ENCODE measurements at places on chromosomes 12 and 14. TPM values are rescaled to one million over a fixed set of nuclear protein-coding genes. Genes with fewer than 3 reads are reported as not detected.

- DNase-seq: no peak
Observed at GRCh38 chr12:50246197-50246865, 37.0 kb downstream of the LIMA1 start.

- no peak for DNase-seq
Observed at GRCh38 chr14:98651037-98651436, 621.0 kb downstream of the BCL11B start.

GRCh38 chr12:75196865-75197264, 12.8 kb downstream of the KCNC2 start:
- no peak for DNase-seq

DNA sequence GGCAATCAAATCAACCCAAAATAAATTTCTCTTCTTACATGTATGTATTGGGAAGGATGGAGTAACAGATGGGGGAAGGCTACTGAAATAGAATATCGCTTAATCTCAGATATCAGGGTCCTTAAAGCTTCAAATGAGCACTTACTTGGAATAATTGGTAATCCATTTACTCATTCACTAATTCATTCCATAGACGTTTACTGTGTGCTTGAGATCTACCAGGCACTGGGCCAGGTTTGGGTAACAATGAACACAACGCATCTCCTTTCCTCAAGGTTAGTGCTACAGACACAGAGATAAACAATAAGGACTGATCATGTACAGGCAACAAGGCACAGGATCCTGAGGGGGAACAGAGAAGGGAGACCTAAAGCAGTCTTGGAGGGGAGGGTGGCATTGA, 54.4 kb upstream of the KRR1 start:
- DNase-seq: no peak

- DNase-seq: no peak
Observed at GRCh38 chr12:100435957-100436356, 37.7 kb upstream of the NR1H4 start.

- peak; percentile 48 for DNase-seq
Observed at GRCh38 chr12:113030875-113031525, 25.5 kb upstream of the DTX1 start.

DNA sequence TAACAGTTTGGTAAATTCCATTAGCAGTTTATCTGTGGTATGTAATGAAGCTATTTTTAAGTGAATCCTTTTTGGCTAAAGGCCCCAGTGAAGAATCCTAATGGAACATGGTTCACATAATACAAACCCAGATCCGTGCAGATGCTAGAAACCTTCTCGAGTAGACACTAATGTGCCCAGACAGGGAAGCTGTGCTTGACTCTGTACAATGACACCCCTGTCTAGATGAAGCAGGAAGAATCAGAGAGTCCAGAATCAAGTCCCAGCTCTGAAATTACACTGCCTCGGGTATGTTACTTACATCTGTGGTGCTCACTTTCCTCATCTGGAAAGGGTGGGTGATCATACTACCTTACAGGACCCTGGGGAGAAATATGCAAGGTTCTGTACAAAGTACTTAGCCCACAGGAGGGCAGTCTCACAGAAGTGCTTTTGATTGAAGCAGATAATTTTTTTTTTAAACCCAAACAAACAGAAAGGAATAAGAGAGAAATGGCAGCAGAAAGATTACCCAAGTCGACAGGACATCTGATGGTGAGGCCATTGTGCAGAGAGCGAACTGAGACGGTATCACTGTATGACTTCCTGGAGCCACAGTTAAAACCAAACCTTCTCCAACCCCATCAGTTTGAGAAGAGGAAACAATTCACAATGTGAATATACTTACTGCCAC, 8.5 kb downstream of the CRACR2A start:
- DNase-seq: no peak

DNA sequence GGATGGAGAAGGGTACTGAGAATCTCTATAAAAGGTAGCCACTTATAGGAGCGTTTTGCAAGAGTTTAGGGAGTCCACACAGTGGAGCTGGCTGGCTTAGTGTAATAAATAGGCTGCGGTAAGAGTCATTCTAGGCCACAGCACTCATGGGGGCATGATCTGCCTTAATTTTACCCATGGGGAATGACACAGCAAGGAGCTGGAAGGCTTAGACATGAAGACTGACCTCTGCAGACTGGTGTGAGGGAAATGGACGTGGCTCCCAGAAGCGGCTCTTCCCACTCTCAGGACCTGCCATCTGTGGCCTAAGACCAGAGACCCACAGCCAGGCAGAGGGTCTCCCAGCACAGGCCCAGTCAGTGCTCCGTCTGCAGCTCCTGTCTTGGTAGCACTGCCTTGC, 173.3 kb downstream of the PPM1H start:
- DNase-seq: no peak

- DNase-seq: peak; percentile 61
Observed at GRCh38 chr12:84585776-84586395, 326.7 kb downstream of the SLC6A15 start.

DNA sequence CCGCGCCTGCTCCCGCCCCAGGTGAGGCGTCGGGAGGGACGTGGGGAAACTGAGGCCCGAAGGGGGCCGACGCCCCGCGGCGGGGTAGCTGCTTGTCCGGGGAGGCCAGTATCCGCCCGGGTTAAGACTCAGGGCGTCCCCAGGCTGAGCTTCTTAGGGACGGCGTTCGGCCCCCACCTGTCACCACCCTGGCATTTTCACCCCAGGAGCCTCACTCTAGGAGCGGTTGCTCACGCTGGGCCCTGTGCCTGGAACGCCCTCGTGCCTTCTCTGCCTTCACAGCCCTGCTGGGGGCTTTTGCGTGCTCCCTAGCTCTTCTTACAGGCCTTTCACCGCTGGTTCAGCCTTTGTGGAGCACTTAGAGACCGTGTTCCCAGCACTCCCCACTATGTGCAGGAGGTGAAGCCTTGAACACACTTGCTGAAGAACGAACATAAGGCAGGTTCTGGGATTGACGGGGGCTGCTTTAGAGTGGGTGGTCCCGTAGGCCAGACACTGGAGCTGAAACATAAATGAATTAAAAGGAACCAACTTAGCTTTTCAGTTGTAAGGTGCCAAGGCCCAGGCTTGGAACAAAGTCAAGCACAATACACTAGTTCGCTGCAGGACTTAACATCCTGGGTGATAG, 601 bp downstream of the ZNF839 start:
- peak; percentile 56 for DNase-seq

DNA sequence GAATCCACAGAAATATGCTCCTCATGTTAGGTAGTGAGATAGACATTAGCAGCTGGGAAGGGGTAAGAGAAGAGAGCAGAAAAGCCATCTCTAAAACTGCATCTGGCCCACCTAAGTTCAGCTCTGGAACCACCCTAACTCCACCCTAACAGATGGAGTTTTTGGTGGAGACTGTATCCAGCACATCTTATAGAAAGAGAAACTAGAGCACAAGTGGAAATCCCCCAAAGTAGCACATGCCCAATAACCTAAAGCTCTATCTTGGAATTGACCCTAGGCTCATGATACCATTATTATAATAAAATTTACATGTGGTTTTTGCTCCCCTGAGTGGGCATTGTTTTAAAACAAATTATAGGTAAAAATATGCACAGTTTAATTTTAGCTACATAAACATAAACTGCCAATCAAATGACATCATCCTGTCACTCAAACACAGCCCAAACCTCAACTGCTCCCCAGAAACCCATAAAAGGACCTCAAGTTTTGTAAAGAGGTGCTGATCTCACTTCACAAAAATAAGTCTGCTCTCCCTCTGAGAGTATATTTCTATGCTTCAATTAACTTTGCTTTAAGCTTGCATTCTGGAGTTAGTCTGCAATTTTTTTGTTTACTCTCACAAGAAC, 206.4 kb downstream of the PIK3C2G start:
- DNase-seq: no peak

- peak; percentile 61 for DNase-seq
Observed at GRCh38 chr12:63151623-63152320, 771 bp upstream of the AVPR1A start.

- DNase-seq: no peak
Observed at GRCh38 chr14:66443785-66444184, 42.4 kb upstream of the CCDC196 start.

- DNase-seq: no peak
Observed at GRCh38 chr14:31700282-31701074, 139.3 kb downstream of the NUBPL start.

- no peak for DNase-seq
Observed at GRCh38 chr12:62247281-62248045, 12.7 kb upstream of the USP15 start.

GRCh38 chr12:113823016-113823415, 143.1 kb downstream of the RBM19 start:
- no peak for DNase-seq

GRCh38 chr14:61461808-61462275, 140.5 kb downstream of the PRKCH start:
- peak; percentile 67 for DNase-seq

DNA sequence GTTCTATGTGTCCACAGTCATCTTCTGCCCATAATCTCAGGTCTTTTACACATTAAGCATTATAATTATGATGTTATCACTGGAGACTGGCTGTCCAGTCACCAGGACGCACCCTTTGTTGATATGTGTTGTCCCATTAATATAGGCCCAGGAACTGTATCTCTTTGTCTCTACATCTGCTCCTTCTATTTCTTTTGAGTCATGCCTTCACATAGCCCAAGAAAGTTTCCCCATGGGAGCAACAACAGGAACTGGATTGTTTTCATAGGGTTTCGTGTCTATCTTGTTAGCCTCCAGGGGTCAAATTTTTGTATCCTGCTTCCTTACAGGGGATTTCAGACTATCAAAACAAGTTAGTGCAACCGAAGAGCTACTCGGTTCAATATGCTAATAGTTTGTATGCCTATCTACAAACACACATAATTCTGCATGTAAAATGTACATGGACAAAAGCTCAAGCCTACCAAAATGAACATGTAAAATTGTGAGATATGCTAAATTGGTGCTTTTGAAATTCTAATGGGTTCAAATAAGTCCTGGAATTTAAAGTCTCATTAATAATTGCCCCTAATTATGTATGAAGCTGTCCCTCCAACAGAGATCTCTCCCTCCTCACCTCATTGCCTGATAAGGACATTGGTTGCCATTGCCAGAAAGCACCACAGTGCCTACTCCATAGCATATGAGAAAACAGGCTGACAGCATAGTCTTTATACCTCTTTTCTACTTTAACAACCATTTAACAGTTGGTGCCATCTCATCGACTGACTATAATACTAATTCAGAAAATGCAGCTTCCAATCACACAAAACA, 99.8 kb upstream of the DIO2 start:
- DNase-seq: no peak

GRCh38 chr14:102986810-102987579, 64.5 kb downstream of the AMN start:
- DNase-seq: no peak

- DNase-seq: no peak
Observed at GRCh38 chr12:111792155-111792855, 25.6 kb downstream of the ALDH2 start.

DNA sequence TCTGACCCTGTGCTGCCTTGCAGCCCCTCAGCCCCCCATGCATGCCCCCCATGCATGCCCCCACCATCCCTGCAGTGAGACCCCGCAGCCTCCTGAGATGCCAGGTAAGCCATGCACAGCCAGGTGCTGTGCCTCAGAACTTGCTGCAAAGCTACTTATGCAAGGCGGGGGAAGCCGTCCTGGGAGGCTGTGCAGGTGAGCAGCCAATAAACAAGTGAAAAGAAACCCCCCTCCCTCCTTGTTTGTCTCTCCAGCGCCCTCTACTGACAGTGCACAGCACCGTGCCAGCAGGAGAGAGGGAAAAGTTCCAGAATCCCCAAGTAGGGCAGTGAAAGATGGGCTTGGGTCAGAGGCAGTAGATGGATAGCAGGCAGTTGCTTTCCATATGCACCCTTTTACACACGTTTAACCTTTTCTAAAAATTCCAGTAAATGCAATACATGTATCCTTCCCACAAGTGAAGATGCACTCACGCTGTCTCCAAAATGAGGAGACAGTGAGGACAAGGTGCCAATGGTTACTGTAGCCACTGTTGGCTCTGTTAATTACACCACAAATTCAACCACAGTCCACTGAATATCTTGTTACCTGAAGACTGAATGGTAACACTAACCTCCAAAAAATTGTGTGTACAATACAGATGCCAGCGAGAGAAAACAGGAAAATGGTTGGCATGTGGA, 18.0 kb downstream of the TNFAIP2 start:
- no peak for DNase-seq

GRCh38 chr12:92044435-92044834, 101.2 kb downstream of the BTG1 start:
- no peak for DNase-seq

GRCh38 chr12:6288235-6288634, 22.2 kb upstream of the PLEKHG6 start:
- no peak for DNase-seq

GRCh38 chr12:27711967-27712366, 1.3 kb downstream of the MRPS35 start:
- DNase-seq: no peak

DNA sequence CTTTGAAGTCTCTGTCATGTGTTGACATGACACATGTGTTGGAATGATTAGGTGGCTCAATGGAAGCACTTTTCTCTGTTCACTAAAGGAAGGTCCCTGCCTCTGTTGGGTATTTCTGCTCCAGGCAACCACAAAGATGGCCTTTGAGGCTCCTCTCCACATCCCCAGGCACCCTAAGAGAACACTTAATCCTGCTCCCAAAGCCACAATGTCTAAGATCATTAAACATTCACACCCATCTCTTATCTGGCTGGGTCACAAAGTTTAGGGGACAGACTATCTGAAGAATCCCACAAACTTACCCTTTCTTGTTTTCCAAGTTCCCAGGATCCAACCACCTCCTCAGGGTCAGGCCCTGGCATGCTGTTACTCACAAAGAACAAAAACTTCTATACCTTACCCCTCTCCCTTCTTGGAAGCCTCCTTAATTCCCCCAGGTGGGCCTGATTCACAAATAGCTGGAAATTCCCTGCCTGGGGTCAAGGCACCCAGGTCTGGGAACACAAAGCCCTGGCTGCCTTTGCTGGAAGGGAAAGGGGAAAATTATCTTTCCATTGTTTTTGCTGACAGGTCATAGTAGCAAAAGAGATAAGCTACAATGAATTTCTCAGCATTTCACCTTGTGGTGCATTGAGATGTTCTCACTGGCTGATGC, 333.7 kb downstream of the PCNX1 start:
- DNase-seq: no peak

DNA sequence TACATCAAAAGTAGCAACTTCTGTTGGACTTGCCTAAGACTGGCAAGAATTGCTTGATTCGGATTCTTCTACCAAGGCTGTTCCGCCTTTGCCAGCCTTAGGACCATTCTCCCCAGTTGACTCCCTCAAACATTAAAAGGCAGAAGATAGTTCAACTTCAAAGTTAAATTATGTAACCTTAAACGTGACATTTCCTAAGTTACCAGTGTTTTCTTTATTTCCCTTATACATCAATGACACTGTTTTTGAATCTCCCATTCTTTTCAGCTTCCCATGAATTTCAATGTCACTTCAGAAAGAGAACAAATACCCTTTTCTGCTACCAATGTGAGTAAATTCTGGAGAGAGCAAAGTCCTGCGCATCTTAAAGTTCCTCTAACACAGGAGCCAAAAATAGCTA, 25.2 kb downstream of the CAPRIN2 start:
- DNase-seq: no peak

Gene HOXC5
- 1.8 TPM for polyA plus RNA-seq

Gene EMP1
- polyA plus RNA-seq: 111 TPM

Gene KCNH5
- polyA plus RNA-seq: not detected

Gene OAS2
- polyA plus RNA-seq: 2.8 TPM

Gene TAMALIN
- polyA plus RNA-seq: 20.7 TPM

Gene USP44
- 1.1 TPM for polyA plus RNA-seq

Gene A2ML1
- polyA plus RNA-seq: 0.21 TPM
